ENCODE measurements at places on chromosomes 7 and 10.

GRCh38 chr7:90404777-90405176 lies 1.5 kb downstream of the CLDN12 start:
- DNase-seq: no peak

DNA sequence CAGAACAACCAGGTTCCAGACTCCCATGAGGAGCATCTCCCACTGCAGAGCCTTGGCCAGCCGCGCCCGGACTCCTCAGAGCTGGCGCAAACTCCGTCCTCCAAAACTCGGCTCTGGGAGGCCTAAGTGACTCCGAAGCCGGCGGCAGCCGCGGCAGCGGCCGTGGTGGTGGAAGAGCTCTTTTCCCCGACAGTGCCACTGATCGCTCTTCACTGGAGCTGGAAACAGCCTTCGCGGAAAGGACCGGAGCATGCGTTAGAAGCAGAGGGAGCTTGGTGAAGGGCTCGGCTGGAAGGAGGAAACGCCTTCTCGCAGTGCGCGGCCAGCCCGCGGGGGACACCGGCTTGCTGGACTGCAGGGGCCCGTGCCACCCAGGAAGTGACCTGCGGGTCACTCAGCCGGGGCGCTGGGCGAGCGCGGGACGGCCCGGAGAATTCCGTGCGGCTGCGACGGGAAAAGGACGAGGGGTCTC lies 5.0 kb upstream of the HOXA13 start:
- DNase-seq: no peak

- no peak for DNase-seq
These were observed 25.7 kb upstream of the GRB10 start for GRCh38 chr7:50808282-50808888.

DNA sequence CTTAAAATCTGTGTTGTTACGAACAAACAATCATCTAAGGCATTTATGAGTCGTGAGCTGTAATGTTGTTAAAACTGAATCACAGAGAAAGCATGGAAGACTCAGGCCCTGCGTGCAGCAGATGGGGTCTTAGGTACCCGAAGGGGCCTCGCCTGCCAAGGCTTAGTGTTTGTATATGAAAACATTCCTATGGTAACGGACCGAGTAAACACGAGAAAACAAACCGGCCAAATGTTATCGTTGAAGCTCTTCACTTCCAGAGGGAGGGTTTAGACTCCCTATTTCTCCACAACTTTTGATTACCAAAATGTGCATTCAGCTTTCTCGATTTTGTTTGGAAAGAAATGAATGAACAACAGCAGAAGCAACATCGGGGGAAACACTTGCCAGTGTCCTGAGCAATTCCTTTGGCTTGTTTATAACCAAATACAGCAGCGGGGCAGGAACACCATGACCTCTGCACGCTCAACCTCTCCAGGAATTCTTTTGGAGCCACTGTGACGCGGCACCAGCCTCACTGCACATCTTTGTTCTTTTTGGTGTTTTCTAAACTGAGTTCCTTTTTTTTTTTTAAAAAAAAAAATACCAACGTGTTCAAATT lies 121.6 kb upstream of the KLF6 start:
- DNase-seq: no peak

DNA sequence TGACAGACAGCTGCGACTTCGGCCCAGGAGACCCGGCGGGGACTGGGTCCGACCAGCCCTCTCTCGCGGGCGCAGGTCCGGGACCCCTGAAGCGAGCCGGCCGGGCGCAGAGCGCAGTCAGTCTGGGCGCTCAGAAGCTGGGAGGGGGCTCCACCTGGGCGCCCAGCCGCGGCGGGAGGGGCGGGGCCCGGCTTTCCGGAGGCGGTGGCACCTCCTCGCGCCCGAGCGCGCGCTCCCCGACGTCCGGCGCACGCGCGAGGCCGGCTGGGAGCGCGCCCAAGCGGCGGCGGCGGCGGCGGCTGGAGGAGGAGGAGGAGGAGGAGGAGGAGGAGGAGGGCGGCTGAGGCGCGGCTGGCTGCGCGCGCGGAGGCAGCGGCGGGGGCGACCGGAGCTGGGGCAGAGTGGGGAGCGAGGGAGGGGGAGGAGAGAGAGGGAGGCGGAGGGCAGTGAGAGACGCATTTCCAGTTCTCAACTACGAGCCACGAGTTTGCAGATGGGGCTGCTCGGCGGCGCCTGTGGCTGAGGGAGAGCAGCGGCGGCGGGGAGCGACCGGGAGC lies at the start of gene PALS2:
TSS of gene PALS2 (plus strand) at position 456 of the 557 bp plus-strand sequence. CDS start 50,216 bp downstream, outside the sequence.
- DNase-seq: peak; percentile 59

GRCh38 chr7:122970740-122971725 lies 24.5 kb downstream of the TAS2R16 start:
- DNase-seq: no peak

GRCh38 chr10:60975716-60976115 lies 31.7 kb upstream of the RHOBTB1 start:
- DNase-seq: peak; percentile 46

DNA sequence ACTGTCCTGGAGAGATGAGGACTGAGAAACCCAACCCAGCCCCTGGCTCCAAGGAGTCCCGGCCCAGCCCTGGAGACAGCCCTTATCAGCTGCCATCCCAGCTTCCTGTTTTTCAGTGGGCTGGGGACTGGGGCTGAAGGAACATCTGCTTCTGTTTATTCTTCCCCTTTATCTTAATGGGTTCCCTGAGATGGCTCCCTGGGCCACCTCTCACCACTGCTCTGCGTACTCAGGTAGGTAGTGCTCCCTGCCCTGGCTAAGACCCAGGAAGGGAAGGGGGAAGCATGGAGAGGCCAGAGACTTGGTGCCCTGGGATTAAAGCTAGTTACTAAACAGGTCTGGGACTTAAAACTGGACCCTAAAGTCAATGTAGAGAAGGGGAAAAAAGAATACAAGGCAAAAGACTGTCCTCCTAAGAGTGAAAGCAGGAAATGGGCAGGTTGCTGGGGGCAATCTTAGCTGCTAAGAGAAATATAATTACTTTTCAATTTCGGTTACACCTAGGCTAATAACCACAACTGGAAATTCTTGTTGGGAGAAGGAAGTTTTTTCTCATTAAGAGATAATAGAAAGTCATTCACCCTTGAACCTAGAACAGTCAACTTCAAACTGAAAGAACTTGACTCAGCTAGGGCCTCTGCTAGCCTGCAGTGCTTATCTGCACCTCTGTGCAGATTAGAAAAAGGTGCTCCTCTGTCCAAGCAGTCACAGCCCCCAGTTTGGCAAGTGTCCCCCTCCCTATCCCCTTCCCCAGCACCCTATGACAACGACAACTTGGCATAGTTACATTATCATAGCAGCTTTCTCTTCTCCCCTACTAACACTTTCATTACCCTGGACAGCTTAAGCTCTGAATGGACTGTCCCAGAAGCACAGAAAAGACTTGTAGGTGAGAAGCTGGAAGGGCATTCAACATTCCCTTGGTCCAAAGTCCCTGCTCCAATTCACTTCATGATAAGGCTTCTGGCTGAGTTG lies 65.6 kb upstream of the KDM7A start:
- peak; percentile 84 for DNase-seq

DNA sequence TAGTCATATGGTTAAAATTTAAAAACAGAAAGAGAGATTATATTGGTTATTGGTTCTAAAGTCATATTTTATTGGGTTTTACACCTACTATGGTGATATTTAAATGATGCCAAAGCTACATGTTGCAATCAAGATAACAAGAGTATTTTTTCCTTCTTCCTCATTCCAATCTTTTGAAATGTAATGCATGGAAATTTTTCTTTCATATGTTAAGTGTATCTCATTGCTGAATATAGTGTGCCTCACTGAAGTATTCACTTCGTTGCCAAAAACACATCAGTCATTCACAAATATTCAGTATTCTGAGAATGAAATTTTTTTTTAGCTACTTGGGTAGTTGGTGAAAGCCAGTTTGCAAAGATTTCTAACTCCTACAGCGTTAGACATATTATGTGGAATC lies 19.5 kb downstream of the HDAC9 start:
- no peak for DNase-seq

DNA sequence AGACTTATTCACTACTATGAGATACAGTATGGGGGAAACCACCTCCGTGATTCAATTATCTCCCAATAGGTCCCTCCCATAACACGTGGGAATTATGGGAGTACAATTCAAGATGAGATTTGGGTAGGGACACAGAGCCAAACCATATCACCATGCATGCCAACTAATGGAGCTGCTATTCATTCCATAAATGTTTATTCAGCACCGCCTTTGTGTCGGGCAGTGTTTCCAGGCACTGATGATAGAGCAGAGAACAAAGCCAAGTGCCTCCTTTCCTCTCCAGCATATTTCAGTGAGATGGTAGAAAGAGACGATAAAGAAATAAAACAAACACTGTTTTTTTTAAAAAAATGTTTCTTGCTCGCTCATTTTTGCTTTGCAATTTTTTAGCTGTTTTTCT lies 295.9 kb upstream of the FOXK1 start:
- no peak for DNase-seq

- DNase-seq: no peak
These were observed 507.1 kb upstream of the C7orf33 start for GRCh38 chr7:148083448-148083847.

DNA sequence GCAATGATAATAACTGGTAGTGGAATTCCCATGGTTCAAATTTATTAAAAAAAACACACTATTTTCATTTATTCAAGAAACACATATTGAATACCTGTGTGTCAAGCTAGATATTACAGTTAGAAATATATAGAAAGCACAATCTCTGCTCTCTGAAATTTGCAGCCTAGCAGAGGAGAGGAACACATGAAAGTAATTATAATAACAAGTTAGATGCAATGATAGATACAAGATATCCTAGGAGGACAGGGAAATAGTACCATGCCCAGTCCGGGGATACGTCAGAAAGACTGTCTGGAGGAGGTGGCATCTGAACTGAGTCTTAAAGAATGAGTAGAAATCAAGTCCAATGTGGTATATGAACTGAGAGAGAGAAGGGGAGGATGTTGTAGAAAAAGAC lies 485.6 kb upstream of the C7orf33 start:
- DNase-seq: no peak

GRCh38 chr10:121292321-121292720 lies 305.9 kb downstream of the FGFR2 start:
- DNase-seq: no peak

DNA sequence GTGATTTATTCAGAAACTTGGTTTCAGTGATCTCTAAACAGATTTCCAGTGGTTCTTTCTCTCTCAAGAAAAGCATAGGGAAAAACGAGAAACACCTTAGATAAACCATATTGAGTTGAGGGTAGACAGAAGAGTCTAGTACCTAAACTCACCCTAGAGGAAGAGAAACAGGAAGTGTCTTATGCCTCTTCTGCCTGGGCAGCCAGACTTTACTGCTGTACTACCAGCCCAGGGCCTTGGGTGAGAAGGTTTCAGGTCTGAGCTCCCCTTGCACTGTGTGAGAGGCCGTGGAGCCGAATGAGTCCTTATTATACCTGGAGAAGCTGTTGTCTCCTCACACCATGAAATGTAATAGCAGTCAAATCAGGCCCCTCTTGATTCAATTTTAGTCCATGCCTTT lies 18.2 kb downstream of the HIF1AN start:
- peak; percentile 34 for DNase-seq

- no peak for DNase-seq
These were observed 32.5 kb downstream of the BNIP3 start for GRCh38 chr10:131949041-131949862.

DNA sequence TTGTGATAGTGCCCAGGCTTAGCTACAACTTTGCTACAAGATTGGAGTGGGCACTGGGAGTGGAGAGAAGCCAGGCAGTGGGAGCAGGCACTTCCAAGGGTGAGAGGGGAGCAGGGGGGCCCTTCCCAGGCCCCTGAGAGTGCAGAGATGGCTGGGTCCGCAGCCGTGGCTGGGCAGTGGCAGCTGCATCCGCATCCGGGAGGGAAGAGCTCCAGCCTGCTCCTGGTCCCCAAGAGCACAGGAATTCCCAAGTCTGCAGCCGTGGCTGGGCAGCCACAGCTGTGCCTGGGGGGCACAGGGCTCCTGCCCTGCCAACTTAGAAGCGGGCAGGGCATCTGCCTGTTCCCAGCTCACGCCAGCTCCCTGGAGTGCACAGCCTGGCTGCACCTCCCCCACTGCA lies 124.1 kb upstream of the POM121L12 start:
- DNase-seq: no peak

GRCh38 chr7:25596443-25596842 lies 368.2 kb upstream of the NPVF start:
- no peak for DNase-seq

DNA sequence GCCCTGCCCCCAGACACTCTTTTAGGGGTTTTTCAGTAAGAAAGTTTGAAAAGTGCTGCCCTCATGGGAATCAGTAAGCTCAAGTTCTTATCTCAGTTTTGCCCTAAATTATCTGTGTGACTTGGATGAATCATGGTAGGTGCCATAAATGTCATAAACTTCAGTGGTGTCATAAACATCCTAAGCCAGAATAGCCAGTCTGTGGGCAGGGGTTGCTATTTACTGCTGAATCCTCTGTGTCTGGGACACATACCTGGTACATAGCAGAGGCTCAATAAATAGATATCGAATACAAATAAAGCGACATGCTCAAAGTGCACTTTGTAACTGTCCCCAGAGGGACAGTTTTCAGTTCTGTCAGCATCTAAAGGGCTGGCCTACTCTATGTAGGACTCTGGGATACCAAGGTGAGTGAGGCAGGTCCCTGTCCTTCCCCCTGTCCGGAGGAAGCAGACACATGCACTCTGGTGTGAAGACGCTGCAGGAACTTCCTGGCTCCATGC lies 502.1 kb downstream of the RPS24 start:
- no peak for DNase-seq

GRCh38 chr7:68440866-68441265 lies 1157.4 kb upstream of the AUTS2 start:
- no peak for DNase-seq

- DNase-seq: no peak
These were observed 1109.2 kb downstream of the GATA3 start for GRCh38 chr10:9163699-9164098.

DNA sequence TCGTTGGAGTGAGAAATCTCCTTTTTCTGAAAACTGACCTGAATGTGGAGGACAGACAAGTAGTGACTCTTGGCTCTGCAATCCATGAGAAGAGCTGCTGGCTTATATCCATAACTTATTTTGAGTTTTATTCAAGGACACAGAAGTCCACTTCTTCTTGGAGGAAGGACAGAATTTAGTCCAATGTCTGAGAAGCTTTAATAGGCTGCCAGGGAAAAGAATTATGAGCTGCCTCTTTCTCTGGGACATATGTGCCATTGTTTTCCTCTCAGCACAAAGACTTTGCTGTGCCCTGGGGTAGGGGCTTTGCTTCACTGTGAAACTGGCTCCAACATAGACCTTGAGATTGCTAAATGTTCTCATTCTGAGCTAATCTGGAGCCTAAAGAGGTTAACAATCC lies 20.5 kb upstream of the AOC1 start:
- DNase-seq: no peak

DNA sequence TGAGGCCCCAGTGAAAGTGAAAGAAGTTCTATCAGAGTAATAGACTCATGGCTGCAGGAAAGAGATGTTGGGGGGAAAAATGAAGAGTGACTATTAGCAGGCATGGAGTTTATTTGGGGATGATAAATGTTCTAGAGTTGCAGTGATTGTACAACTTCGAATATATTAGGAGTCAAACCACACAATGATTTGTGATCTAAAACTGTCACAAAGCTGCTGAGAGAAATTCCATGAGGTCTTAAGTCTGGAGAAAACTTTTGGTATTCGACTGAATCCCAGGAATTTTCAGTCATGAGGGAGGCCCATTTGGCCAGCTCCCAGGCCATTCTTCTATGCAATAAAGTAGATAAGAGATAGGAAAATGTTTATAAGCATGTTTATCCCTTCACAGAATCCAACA lies 55.9 kb upstream of the UNC5B start:
- no peak for DNase-seq

- no peak for DNase-seq
These were observed 69.3 kb downstream of the LRRC4 start for GRCh38 chr7:127961786-127962453.

All from Kasumi-1 (cell line).